Left lobe of liver (tissue), 2 donors: ENCODE measurements at places on chromosomes 16 and 17. TPM values are rescaled to one million over a fixed set of nuclear protein-coding genes. Genes with fewer than 3 reads are reported as not detected.

GRCh38 chr17:79331492-79331891 is 256.9 kb downstream of the ENGASE start:
- no peak for DNase-seq

DNA sequence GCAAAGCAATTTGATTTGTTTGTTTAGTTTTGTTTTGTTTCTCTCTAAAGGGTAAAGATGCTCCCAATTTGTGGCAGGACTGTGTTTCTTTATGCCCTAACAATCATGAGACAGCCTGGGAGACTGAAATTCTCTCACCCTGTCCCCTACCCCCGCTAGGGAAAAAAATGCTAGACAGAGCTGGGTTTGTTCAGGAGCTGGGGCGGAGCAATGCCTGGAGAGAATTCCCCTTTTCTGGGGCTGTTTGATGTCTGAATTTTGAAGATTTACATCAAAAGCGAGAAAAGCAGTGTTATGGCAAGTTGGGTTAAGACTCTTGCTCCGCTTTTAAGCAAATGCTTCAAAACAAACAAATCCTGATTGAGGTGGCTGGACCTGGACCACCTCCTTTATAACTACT is 8.4 kb downstream of the MAF start:
- DNase-seq, result no peak

GRCh38 chr17:74011966-74012365 is 191.5 kb upstream of the RPL38 start:
- DNase-seq, result no peak

ABCA8 gene
- total RNA-seq, result 35.6 TPM

PABPN1L gene
- total RNA-seq, result 0.23 TPM
